Umbilical cord (tissue), 2 donors: ENCODE measurements at places on chromosomes 6 and 20. TPM values are rescaled to one million over a fixed set of nuclear protein-coding genes. Genes with fewer than 3 reads are reported as not detected.
A peak's percentile ranks its signal among the peaks of the same experiment; 100 is the strongest.

- peak; percentile 77 for DNase-seq
Measured at GRCh38 chr6:158475344-158476302, 84.3 kb upstream of the TMEM181 start.

- no peak for DNase-seq
Measured at GRCh38 chr20:31711179-31712111, 11.2 kb downstream of the BCL2L1 start.

DNA sequence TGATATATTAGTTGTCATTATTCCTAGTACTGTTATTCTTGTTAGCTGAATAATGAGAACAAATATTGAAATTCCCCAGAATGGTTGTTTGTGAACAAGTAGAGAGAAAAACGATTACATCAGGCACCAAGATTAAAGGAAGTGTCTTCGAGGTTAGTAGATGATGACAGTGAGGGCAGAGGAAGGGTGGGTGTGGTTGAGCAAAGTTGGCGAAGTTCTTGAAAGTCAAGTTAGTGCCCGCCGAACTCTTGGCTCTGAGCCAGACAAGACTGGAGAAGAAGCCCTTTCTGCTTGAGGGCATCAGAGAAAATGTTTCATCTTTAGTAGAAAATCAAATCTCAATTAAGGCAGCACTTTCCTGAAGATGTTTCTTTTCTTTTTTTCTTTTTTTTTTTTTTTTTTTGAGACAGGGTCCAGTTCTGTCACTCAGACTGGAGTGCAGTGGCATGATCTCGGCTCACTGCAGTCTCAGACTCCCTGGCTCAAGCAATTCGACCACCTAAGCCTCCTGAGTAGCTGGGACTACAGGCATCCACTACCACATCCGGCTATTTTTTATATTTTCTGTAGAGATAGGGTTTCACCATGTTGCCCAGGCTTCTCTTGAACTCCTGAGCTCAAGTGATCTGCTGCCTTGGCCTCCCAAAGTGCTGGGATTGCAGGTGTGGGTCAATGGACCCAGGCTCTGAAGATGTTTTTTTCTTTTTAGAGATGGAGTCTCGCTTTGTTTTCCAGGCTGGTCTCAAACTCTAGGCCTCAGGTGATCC, 77.1 kb downstream of the SGK1 start:
- DNase-seq: peak; percentile 75

GRCh38 chr20:61789329-61789728, 276.4 kb downstream of the TAF4 start:
- DNase-seq: peak; percentile 68

GRCh38 chr6:18397701-18398100, 10.6 kb downstream of the RNF144B start:
- DNase-seq: no peak

DNA sequence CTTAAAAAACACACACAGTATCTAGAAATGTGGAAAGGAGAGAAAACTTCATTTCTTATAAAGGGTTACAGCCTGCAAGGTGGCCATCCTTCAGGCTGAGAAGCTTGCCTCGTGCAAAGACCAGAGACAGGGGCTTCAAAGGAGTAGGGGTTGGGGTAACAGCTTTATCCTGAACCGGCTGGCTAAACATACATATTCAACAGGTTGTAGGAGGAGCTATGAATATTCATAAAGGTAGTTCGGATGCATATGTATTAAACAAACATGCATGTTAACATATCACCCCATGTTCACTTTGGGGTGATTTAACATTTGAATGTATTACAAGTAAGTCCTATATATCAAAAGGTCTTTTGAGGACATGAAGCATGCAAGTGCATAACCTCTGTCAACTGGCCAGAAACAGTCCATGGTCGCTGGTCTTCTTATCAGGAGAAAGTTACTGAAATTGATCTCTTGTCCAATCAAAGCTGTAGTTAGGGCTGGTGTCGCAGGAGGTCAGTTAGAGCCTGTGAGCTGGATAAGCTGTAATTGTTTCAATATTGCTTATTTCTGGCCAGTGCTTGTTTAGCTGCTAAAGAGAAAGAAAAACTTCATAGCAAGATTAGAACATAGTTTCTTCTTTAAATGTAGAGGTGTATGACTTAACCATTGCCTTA, 2.3 kb upstream of the STMND1 start:
- DNase-seq: no peak

DNA sequence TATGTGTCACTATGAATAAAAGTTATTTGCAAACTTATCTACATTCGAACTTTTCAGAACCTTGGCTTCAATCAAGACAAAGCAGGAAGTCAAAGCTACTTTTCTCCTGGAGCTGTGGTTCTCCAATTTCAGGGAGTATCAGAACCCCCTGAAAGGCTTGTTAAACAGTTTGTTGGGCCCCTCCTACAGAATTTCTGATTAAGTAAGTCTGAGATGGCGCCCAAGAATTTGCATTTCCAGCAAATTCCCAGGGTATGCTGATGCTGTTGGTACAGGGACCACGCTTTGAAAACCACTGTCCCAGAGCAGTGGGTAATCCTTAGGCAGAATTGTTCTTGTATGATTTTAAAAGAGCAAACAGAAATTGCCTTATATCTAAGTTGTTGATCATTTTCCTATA, 189.9 kb upstream of the KCNG1 start:
- no peak for DNase-seq

GRCh38 chr20:49823152-49823847, 10.7 kb downstream of the SLC9A8 start:
- no peak for DNase-seq

- DNase-seq: no peak
Measured at GRCh38 chr6:10486215-10486614, 34.9 kb upstream of the GCNT2 start.

GRCh38 chr6:26412228-26412627, 10.2 kb downstream of the BTN3A1 start:
- no peak for DNase-seq

- DNase-seq: peak; percentile 57
Measured at GRCh38 chr6:15268137-15268908, 22.5 kb downstream of the JARID2 start.

- DNase-seq: no peak
Measured at GRCh38 chr6:37641546-37641945, 56.1 kb downstream of the MDGA1 start.

- no peak for DNase-seq
Measured at GRCh38 chr20:43043887-43044286, 145.8 kb downstream of the PTPRT start.

DNA sequence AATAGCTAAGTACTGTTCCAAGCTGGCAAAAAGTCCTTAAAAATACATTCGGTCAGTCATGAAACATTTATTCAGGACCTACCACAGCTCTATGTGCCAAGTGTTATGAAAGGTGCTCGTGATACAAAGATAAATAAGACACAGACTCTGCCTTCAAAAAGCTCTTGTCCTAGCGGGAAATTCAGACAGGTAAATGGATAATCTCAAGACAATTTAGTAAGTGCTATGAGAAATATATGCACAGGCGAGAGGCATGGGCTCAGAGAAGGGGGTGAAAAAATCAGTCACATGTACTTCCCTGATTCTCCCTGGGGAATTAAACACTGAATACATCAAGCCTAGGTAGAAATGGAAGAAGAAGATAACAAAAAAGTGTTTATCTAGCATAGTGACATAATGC, 49.8 kb upstream of the HEY2 start:
- no peak for DNase-seq

- DNase-seq: no peak
Measured at GRCh38 chr6:73858376-73858775, 162.4 kb downstream of the CD109 start.

GRCh38 chr6:12318749-12319148, 28.6 kb downstream of the EDN1 start:
- DNase-seq: no peak

DNA sequence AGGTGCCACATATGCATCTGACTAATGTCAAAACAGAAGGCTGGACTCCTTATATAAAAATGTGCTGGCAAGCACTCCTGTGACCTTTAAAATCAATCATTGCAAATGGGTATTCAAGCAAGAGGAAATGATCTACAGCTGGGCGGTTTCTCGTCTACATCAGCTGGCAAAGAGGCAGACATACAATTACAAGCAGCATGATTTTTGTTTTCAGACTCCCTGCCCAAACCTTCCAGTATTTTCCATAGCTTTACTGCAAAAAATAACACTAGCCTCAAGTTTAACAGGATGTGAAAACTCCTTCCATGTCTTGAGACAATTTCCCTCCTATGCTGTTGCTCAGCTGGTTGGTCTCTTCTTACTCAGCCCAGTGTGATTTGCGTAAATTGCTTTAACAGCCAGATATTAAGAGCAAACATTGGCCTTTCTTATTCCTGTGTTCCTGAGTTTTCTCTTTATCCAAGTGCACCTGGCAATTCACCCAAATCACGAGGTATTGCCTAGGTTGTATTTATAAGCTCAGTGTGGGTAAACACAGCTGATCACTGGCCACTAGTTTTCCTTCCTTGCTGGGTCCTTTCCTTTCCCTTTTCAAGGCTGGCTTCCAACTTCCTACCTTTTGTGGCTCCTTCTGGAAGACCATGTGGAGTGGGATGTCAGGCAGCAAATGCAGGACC, 130.4 kb downstream of the MOXD1 start:
- DNase-seq: no peak

DNA sequence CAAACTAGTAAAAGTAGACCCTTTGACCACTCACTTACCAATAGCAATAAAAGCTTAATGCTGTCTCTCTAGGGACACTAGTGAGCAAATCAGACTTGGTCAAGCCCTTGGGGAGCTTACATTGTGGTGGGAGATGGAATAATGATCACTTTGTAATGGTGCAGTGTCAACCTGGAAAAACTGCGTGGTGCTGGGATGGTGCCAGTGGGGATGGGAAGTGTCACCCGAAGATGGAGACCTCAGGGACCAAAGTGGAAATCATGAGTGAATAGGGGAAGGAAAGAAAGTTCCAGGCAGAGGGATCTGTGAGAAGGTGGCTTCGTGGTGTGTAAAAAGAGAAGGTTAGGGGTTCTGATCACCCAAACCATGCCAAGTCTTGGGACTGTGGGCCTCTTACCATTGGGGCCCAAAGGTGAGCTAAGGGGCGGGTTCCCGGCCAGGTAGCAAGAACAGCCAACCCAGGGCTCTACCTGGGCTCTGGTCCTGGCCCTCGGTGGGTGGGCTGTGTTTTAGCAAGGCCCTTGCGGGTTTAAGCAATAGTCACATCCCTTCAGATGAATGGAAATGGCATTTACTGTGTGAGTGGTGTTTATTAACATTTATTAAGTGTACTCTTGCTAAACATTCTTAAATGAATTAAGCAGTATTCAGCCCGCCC, 15.5 kb downstream of the DYNLRB1 start:
- no peak for DNase-seq

DNA sequence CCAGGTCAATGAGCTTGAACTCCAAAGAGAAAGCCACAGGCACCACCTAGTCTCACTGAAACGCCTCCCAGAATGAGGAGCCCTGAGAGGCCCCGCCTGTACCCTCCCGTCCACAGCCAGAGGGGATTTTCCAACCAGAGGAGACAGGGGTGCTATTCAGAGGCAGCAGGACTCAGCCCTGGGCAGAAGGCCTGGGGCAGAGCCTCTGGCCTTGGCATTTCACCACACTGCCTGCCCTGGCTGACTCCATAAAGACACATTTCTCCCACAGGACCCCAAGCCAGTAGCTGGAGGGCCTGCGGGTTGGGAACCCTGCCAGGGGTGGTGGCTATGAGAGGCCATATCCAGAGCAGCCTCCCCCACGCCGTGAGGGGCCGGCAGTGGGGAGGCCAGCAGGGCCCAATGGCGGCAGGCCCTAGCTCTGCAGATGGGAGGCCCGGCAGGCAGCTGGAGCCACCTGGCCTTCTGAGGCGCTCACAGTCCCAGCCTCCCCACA, 159.3 kb downstream of the PREX1 start:
- DNase-seq: no peak

DNA sequence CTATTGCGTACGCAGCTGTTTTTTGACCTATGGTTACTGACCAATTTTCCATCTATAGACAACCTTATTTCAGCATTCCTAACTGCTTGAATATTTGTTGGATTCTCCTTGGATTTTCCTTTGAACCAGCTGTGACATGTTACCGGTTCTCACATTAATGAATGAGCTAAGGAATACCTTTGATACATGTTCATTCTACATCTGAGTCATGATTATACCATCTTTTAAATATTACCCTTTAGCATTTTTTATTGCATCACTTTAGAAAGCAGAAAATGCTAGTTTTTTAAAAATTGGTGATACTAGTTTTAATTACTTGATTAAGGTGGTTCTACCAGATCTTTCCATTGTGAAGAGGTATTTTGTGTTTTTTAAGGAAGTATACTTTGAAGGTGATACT, 1.9 kb upstream of the IGF2R start:
- DNase-seq: no peak

DNA sequence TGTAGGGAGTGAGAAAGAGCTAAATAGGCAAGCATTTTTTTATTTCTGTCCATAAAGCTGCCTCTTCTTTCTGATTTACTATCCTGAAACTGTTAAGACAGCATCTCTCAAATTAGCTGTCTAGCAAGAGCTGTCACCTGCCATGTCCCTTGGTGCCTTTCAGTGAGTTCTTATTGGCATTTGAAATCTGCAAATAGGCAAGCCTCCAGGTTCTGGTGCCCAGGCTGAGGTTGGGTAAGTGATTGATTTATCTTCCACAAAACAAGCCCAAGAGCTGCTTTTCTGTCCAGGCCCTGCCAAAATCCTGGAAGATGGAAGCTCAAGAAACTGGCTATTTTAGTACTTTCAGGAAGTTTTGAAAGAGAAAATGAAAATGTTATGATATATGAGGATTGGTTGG, 22.4 kb downstream of the MANEA start:
- DNase-seq: no peak

DNA sequence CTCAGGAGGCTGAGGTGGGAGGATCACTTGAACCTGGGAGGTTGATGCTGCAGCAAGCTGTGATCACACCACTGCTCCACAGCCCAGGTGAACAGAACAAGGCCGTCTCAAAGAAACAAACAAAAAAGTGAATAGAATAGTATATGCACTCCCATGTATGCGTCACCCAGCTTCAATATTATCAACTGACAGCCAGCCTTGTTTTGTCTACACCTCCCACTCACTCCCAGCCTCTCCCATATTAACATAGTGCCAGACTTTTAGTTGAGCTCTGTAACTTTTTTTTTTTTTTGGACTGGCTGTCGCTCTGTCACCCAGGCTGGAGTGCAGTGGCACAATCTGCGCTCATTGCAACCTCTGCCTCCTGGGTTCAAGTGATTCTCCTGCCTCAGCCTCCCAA, 18.1 kb upstream of the ILRUN start:
- DNase-seq: no peak

The WFDC5 gene
- total RNA-seq: 1.2 TPM

The WASF1 gene
- 4.8 TPM for total RNA-seq

The STX11 gene
- 17.8 TPM for total RNA-seq

The NCOA6 gene
- total RNA-seq: 10.8 TPM

The PRND gene
- 4.3 TPM for total RNA-seq

The SLC52A3 gene
- 1.7 TPM for total RNA-seq

The TTK gene
- total RNA-seq: 7.0 TPM

The SALL4 gene
- total RNA-seq: 3.6 TPM

The TRIM26 gene
- 15.6 TPM for total RNA-seq
